ENCODE measurements at places on chromosomes 12 and 14. TPM values are rescaled to one million over a fixed set of nuclear protein-coding genes. Genes with fewer than 3 reads are reported as not detected.

Gene BIN2
- total RNA-seq = 1.6 TPM

DNA sequence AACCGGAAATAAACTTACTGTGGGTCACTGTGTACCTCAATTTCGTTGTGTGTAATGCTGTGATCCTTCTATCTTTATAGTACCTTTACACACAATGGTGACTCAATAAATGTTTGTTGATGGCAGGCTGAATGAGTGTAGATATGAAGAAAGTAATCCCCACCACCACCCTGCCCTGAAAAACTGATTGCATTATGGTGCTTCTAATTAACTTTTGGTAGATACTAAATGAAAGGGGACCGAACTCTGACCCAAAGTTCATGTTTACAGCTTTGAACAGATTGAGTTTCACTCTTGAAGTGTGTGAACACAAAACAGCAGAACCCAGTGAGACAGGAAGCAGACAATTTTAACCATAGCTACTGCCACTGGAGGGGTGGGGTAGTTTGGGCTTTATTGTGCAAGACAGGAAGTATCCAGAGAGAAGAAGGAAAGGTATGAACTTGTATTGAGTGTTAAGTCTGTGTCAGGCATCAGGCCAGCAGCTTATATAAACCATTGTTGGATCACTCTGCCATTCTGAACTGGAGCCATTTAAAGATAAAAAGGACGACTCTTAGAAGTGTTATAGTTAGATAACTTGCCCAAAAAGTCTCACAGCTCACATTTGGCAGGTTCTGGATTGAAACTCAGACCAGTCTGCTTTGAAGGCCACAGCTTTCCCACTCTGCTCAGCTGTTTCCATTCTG lies 197.0 kb upstream of the AMIGO2 start:
- DNase-seq = peak; percentile 43

DNA sequence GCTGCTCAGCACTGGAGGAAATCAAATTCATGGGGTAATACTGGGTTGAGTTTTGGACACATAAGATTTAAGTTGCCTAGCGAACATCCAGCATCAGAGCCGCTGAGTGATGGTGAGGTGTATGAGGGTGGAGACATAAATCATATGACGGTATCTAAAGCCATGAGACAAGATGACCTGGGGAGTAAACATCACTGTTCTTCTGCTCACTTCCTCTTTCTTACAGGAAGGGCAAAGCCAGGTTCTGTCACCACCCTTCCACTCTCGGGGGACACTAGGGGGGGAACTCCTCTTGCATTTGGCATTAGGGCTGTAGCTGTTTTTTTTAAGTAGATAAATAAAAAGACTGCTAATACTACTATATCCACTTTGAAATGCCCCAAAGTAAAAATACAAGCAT lies 24.0 kb downstream of the PRDM4 start:
- DNase-seq = no peak

- DNase-seq = no peak
Observed at GRCh38 chr12:53868511-53868986, 70.1 kb upstream of the HOXC13 start.

DNA sequence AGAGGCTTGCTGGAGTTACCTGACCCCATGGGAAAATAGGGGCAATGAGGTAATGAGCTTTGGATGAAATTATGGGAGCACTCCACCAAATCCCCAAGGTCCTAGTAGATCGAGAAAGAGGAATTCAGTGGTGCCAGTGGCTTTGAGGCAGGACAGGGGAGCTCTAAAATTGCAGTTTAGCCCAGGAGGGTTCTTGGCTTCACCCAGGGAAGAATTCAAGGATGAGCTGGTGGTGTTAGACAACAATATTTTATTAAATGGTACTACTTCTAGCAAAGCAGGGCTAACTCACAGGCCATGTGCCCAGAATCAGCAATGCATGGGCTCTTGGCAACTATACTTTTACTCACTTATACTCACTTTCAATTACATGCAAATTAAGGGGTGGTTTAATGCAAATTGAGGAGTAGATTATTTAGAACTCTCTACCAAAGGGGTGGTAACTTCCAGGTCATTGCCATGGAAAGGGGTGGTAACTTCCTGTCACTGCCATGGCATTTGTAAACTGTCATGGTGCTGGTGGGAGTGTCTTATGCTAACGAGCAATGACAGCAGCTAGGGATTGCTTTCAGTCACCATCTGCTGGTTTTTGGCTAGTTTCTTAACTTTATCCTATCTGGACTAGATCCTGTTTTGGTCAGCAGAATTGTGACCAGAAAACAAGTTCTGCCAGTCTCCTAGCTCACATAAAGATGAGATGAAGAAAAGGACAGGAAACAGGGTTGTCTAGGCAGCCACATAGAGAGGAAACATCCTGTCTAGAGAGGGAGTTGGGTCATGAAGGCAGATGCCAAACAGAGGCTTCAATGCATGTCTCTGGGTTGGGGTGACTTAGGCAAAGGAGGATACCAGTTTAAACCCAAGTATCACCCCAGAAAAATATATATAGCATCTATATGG lies 64.7 kb downstream of the ZNF641 start:
- DNase-seq = no peak

Gene PPP1R12A
- 69.5 TPM for total RNA-seq

- DNase-seq = no peak
Observed at GRCh38 chr14:65957631-65958205, 528.5 kb upstream of the CCDC196 start.

DNA sequence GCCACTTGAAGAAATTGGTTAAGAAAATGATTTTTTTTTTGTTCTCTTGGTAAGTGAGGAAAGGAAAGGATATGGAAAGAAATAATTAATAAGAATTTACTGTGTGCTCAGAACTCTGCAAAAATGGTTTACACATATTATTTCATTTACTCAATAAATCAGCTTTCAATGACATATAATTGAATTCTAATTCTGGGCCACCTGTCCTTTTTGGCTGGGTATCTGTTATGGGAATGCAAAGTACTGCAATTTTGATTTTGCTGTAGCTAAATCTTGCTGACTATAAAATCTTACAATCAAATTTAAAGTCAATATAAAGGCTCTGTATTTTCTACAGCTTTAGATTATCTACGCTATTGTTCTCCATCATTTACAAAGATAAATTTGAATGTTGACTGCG lies 147.1 kb downstream of the GRIP1 start:
- no peak for DNase-seq

Gene RTL1
- not detected for total RNA-seq

- no peak for DNase-seq
Observed at GRCh38 chr14:84312551-84312950, 1217.4 kb upstream of the FLRT2 start.

Gene TMEM52B
- total RNA-seq = not detected

- DNase-seq = no peak
Observed at GRCh38 chr14:97796511-97796910, 999.3 kb downstream of the VRK1 start.

DNA sequence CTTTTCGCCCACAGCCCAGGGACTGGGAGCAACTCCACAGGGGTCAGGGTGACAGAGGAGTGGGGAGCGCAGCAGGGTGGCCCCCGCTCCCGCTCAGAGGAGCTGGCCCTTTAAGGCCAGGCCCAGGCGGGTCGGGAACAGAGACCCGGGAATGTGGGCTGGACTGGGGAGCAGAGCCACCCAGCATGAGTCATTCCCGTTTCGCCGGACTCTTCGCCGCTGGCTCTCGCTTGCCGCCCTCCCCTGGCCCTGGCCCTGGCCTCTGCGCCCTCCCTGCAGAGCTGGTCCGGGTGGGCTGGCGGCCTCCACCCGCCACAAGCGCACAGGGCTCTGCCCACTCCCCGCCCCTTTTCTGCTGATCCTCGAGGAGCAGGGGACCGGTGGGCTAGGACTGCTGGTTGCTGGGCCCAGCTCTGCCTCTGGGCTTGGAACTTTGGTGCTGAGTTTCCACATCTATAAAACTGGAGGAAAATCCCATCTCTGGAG lies 92.8 kb downstream of the NINJ2 start:
- peak; percentile 91 for DNase-seq

DNA sequence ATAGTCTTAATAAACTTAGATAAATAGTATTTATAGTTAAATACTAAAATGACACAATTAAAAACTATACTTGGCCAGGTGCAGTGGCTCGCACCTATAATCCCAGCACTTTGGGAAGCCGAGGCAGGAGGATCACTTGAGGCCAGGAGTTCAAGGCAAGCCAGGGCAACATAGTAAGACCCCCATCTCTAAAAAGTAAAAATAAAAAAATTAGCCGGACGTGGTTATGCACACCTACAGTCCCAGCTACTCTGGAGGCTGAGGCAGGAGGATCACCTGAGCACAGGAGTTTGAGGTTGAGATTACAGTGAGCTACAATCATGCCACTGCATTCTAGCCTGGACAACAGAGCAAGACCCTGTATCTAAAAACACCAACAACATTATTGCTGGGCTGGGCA lies 16.0 kb downstream of the CINP start:
- no peak for DNase-seq

Measured in heart left ventricle (tissue), 16 donors.